MG63 (cell line): ENCODE measurements at places on chromosomes 16 and 17. TPM values are rescaled to one million over a fixed set of nuclear protein-coding genes. Genes with fewer than 3 reads are reported as not detected.

DNA sequence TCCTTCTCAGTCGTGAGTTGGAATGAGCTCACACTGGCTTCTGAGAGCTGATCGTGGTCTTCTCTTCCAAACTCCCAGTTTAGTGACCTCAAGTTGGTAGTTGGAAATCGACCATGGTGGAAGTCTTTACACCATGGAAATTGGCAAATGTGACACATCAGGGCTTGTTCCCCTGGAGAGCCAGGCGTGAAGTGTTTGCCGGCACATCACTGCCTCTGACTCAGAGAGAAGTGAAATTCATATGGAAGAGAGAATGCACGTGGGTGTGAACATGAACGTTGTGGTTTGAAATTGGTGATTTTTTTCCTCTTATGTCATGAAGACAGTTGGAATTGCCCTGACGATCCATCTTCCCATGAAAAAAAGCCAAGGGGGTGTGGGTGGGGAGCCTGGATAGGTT is 47.4 kb downstream of the AXIN2 start:
- DNase-seq: peak; percentile 93

DNA sequence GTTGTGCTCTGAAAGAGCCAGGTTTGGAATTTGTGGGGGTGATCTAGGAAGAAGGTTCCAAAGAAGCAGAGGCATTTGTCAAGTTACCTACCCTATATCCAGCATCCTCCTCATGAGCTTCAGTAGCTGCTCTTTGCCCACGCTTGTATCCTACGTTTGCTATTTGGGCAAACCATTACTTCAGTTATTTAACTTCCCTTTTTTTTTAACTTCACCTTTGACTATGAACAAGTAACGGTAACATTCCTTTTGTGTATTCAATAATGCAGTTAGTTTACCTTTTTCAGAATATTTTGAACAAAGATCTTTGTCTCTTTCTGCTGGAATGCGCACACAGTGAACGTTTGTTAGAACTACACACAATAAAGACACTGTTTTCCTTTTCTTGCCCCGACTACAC is 41.5 kb downstream of the CYB5B start:
- no peak for DNase-seq

GRCh38 chr17:39143552-39144093 is 7.8 kb downstream of the PLXDC1 start:
- peak; percentile 75 for DNase-seq

- DNase-seq: no peak
These were observed 291.1 kb upstream of the IRX3 start for GRCh38 chr16:54577651-54578128.

DNA sequence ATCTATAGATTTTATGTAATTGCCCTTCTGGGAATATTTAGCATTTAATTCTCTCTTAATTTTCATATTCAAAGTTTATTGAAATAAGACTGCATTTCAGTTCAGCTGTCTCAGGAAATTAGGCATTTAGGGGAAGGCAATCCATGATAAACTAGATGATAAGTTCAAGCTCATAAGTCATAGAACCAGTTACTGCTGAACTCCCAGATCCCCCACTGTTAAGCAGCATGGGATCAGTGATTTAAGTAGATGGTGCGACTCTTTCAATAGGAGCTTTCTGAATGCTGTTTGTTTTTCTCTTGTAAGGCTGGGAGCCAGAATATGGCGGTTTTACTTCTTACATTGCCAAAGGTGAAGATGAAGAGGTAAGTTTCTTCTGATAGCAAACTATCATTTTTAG is 23.8 kb downstream of the OGFOD1 start:
- no peak for DNase-seq

DNA sequence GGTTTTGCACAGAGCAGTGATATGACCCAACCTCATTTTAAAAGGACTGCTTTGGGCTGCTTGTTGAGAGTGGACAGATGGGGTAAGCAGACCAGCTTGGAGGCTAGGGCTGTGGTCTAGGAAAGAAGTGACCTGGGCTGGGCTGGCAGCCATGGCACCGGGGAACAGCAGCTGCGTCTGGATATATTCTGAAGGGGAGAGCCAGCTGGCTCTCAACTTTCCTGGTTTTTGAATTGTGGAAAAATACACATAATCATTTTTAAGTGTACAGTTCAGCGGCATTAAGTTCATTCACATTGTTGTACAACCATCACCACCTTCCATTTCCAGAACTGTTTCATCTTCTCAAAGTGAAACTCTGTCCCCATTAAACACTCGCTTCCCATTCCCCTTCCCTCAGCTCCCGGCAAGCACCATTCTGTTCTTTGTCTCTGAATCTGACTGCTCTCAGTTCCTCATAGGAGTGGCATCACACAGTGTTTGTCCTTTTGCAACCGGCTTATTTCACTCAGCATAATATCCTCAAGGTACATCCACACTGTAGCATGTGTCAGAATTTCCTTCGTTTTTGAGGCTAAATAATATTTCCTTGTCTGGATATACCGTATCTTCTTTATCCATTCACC is 113.2 kb downstream of the SPECC1 start:
- no peak for DNase-seq

Gene SYNRG
- total RNA-seq: 8.3 and 10.6 TPM in 2 replicates

Gene HBQ1
- total RNA-seq: not detected in 2 replicates

Gene ACSM5
- 0.20 and 1.2 TPM in 2 replicates for total RNA-seq

Gene MSLN
- not detected in 2 replicates for total RNA-seq

Gene METRNL
- total RNA-seq: 191 and 238 TPM in 2 replicates
